ENCODE measurements at places on chromosomes 16 and 17. TPM values are rescaled to one million over a fixed set of nuclear protein-coding genes. Genes with fewer than 3 reads are reported as not detected.

The MYH2 gene
- total RNA-seq: not detected

The ITGAX gene
- total RNA-seq: 41.1 TPM

The OSGIN1 gene
- 11.5 TPM for total RNA-seq

The SLC6A4 gene
- 3.0 TPM for total RNA-seq

The CCDC154 gene
- total RNA-seq: 3.3 TPM

The KRTAP4-4 gene
- not detected for total RNA-seq

The C16orf92 gene
- not detected for total RNA-seq

The TBC1D26 gene
- total RNA-seq: 0.27 TPM

The CACNG5 gene
- not detected for total RNA-seq

The CEP112 gene
- total RNA-seq: 64.9 TPM

The FBXO47 gene
- total RNA-seq: not detected

The SOCS1 gene
- total RNA-seq: 4.3 TPM

The SULT1A4 gene
- 3.3 TPM for total RNA-seq

The GINS3 gene
- total RNA-seq: 3.1 TPM

The KRTAP4-1 gene
- total RNA-seq: not detected

The HBA2 gene
- 11,939 TPM for total RNA-seq

The CA7 gene
- total RNA-seq: not detected

The TRPV3 gene
- total RNA-seq: 13.0 TPM

The MYH13 gene
- not detected for total RNA-seq

The EVI2A gene
- 9.3 TPM for total RNA-seq

The UTS2R gene
- total RNA-seq: not detected

The ZMYND15 gene
- 3.3 TPM for total RNA-seq

Data from sciatic nerve (tissue), 2 donors.